EH (cell line): ENCODE measurements at places on chromosomes 13 and 19.
A peak's percentile ranks its signal among the peaks of the same experiment; 100 is the strongest.

GRCh38 chr19:15563325-15563794 lies 51.7 kb upstream of the CYP4F8 start:
- peak; percentile 21 for DNase-seq

- peak; percentile 97 for DNase-seq
Observed at GRCh38 chr13:46296115-46296822, 84.5 kb downstream of the LRRC63 start.

DNA sequence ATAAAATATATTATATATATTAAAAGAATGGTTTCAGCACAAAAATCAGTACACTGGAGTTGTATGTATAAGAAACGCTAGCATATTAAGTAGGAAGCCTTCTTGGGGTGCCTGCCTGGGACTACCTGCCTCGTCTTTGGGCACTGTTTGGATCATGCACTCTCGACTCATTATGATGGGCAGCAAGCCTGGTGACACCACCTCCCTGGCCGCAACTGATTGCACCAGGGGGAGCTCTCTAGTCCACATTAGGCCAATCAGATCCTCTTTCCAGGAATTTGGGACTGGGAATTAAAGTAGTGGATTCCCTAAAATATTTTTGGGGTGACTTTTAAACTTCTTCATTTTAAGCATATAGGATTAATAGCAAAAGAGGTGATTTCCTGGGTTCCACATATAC lies 56.0 kb upstream of the RGCC start:
- DNase-seq: no peak

- no peak for DNase-seq
Observed at GRCh38 chr13:30861163-30861562, 44.9 kb upstream of the MEDAG start.

GRCh38 chr13:110469597-110469996 lies 91.9 kb downstream of the RAB20 start:
- DNase-seq: no peak

DNA sequence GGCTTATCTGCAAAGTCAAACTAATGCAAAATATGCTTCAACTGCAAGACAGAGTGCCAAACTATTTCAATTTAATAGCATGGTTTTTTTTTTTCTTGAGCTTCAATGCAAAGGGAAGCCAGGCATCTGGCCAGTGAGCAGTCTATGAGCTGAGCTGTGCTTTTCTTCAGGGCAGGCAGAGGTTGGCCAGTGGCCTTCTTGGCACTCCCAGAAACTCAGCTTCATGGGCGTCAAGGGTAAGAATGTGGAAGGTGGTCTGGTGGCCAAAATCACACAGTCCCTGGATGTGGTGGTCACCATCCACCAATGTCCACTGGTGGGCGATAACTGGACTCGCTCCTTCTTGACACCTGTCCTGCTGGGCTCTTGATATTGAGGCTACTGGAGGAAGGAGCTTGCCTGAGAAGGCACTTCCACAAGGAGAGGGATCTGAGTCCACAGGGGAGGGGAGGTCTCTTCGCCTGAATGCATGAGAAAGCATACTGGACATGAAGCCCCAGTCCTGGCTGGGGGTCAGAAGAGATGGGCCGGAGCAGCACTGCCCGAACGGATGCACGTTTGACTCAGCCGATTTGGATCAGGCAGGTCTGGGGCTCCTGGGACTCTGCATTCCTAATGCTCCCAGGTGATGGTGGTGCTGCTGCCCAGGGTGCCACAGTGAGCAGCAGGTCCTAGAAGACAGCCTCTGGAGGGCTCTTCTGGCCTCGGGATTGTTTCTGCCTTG lies 17.1 kb downstream of the COL4A2 start:
- no peak for DNase-seq

DNA sequence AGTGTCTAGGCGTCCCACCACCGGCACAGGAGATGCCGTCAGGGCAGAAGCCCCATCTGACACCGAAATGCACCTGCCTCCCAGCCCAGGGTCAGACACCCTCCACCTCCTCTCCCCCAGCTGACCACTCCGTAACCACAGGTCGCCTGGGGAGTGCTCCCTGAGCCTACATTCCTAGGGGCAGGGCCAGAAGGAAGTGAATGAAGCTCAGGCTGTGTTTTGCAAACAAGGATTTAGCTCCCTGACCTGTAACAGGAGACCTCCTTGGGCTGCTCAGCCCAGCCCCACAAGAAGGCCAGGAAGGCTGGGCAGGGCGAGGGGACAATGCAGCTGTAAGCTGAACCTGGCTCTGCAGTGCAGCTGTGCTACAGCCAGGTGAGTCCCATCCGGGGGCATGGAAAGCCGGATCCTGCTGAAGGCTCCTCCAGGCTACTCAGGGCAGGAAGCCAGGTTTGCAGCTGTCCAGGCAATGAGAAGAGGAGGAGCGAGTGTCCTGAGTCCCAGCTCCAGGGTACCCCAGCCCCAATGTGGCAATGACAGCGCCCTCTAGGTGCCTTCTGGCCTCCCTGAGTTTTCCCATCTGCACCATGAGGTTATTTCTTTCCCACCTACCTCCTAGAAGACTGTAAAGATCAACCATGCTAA lies 42.1 kb downstream of the RHPN2 start:
- DNase-seq: no peak

- no peak for DNase-seq
Observed at GRCh38 chr13:59354665-59355369, 808.9 kb downstream of the DIAPH3 start.

DNA sequence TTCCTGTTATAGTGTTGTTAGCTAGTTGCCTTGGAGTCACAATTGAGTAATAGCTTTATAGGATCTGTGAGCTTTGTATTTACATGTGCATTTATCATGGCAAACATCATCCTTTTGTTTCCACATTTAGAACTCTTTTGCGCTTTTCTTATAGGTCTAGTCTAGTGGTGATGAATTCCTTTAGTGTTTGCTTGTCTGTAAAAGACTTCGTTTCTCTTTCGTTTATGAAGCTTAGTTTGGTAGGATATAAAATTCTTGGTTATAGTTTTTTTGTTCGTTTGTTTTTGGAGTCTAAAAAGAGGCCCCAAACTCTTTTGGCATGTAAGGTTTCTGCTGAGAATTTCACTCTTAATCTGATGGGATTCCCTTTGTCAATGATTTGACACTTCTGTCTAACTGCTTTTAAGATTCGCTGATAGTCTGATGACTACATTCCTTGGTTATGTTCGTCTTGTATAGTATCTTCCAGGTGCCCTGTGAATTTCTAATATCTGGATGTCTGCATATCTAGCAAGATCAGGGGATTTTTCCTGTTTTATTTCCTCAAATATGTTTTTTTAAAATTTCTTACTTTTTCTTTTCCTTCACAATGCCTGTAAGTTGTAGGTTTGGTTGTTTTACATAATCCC lies 20.2 kb downstream of the DNAJC3 start:
- no peak for DNase-seq

DNA sequence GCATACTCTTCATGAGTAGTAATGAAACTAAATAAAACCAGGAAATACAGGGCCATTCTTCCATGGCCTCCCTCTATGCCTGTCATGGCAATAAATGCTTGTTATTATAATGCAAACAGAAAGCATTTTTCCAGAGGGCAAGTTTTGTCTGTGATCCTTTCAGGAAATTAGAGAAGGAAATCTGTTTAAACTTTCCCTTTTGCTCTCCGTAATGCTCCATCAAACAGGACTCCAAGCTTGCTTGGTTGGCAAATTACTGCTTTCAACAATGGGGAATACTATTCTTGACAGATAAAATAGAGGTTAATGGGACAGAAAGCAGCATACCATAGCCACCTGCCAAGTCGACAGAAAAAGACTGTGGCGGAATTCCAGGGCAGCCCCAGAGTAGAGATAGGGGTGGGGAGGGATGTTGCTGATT lies 252.5 kb downstream of the LHFPL6 start:
- no peak for DNase-seq

DNA sequence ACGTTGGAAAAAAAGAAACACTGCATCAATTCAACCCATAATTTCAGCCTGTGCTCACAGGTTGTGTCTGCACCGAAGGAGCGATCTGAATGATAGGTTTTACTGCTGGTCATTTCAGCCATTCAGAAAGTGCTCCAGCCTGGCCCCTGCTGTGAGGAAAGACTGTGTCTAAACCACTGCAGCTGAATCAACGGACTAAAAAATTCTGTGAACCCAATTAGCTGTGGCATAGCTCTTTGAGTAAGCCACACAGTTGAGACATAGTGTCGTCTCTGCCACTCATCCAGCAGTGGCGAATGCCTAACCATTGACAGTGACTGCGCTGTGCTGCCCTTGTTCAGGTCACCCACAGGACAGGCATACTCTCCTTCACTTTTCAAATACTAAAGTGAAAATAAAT lies 179.8 kb downstream of the COG6 start:
- no peak for DNase-seq

DNA sequence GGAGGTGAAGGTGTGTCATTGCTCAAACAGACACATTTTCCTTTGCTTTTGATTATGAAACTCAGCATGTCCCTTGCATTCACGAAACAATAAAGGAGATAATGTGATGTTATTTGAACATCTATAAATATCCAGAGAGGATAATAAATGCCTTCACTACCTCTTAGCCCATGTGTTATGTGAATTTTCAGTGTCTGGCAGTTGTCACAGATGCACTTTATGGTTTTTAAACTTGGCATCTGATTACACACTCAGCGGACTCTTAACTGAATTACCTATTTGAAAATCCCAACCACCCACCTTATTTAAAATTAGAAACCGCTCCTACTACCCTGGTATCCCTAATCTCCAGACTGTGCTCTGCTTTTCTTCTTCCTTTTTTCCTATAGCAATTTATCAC lies 254.2 kb downstream of the COG6 start:
- DNase-seq: no peak

DNA sequence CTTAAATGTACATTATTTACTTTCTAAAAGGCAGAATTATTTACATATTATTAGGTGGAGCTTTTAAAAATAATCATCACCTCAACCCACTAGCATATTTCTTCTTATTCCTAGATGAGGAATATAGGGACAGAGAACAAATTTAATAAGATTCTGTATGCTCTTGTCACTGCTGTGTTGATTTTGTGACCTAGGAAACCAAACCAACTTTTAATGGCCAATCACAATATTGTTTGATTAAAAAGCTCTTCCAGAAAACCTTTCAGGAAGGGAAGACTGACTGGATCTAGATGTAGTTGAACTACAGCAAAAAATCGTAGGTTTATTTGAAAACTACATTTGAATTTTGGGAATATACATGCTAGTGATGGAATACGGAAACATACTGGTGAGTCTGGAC lies 91.8 kb upstream of the RAP2A start:
- DNase-seq: no peak

DNA sequence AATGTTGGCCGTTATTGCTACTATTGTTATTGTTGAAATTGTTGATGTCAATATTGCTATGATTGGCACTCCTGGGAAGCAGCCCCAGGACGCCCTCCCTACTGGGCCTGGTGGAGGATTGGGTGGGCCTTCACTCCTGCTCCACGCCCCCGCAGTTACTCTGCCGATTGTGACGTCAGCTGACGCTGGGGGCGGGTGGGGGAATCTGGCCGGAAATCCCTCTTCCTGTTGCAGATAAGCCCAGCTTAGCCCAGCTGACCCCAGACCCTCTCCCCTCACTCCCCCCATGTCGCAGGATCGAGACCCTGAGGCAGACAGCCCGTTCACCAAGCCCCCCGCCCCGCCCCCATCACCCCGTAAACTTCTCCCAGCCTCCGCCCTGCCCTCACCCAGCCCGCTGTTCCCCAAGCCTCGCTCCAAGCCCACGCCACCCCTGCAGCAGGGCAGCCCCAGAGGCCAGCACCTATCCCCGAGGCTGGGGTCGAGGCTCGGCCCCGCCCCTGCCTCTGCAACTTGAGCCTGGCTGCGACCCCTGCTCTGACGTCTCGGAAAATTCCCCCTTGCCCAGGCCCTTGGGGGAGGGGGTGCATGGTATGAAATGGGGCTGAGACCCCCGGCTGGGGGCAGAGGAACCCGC lies at the start of gene ETV2:
Gene ETV2, plus strand, starts transcription at position 231 of the 637 bp plus-strand sequence. CDS start 716 bp downstream, outside the sequence.
- peak; percentile 40 for DNase-seq

DNA sequence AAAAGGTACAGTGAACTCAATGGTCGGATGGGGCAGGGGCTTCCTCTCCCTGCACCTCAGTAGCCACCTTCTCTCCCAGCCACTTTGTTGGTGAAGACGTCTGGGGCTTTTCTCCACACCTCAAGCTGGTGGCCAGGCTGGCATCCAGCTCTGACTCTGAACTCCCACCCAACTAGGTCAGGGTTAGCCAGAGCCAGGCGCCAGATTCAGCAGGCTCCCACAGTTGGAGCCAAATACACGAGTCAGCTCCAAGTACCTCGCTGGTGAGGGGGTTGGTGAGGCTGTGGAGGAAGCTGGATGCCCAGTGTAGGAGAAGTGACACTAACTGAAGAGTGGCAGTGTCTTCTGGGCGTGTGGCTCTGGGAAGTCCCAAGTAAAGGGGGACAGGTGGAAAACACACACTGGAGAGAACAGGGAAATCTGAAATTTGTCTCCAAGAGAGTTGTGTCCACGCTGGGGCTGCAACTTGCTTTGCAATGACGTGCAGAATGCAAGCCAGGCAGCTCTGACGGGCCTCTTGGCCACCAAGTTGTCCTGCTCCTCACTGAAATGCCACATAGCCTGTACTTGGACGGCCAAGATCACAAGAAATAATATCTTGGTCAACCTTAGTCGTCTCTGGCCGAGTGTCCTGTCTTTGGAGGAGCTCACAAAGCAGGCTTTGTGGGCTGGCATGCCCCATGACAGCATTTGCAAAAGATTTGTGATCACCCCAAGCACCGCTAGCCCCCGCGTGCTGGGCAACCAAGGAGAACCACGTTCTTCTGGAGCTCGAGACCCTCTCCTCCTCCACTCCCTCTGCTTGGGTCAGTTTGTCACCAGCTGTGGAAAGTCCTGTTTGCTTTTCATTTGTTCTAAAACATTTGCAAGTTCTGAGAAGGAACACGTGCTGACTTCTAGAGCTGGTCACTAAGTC lies 18.1 kb downstream of the SLC7A1 start:
- DNase-seq: peak; percentile 57

DNA sequence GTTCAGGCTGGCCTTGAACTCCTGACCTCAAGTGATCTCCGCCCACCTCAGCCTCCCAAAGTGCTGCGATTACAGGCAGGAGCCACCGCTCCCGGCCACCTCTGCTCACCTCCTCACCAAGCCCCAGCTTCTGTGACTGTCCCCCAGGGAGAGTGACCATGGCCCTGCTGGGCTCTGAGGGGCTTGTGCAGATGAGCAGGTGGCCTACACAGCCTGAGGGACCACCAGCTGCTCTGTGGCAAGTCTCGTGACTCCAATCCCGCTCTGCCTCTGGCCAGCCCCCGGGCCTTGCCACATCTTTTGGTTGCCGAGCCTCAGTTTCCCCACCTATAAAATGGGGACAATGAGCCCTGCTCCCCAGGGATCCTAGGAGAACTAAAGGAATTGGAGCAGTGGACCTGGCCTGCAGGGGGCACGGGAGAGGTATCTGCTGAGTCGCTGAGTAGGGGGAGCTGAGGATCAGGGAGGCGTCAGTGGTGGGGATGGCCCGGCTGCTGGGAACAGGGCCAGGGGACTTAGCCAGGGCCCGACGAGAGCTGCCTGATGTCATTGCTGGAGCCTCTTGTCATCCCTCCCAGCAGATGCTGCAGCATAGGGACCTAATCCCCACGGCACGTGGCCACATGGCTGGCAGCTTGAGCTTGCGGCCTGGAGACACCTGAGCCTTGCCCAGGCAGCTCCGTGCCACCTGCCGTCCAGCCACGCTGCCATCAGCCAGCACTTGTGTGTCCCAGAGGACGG lies 74.7 kb downstream of the GADD45B start:
- no peak for DNase-seq

GRCh38 chr13:52652980-52653303 lies 306 bp downstream of the SUGT1 start:
- DNase-seq: no peak

GRCh38 chr19:7112675-7113074 lies 43.2 kb downstream of the ZNF557 start:
- DNase-seq: no peak

- DNase-seq: peak; percentile 87
Observed at GRCh38 chr13:51619614-51620013, 35.4 kb downstream of the WDFY2 start.
